Fibroblast of the conjunctiva (primary cell): ENCODE measurements at places on chromosomes 2 and 18.
A peak's percentile ranks its signal among the peaks of the same experiment; 100 is the strongest.

- DNase-seq, result no peak
Measured at GRCh38 chr2:201930831-201931230, 102.8 kb upstream of the FZD7 start.

DNA sequence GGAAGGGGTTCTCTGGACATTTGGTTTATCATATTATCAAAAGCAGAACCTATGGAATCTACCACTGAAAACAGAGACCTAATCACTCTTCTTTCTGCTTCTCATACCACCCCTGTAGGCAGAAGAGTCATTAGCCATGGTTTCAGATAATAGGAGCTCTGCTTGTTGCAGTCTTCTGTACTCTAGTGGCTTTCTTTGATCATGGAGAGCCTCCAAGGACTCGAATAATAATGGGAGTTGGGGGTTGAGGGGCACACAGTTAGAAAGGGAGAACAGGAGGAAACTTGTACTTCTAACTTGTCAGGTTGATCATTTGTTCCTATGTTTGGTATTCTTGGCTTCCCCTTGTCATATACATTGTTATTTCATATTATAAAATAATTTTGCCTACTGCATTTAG lies 52.3 kb upstream of the VWC2L start:
- DNase-seq, result no peak

- no peak for DNase-seq
Measured at GRCh38 chr2:28751956-28752630, 463 bp downstream of the PPP1CB start.

GRCh38 chr2:20125616-20126015 lies 74.2 kb upstream of the LAPTM4A start:
- DNase-seq, result no peak

GRCh38 chr2:196137271-196137670 lies 34.1 kb downstream of the STK17B start:
- no peak for DNase-seq

- no peak for DNase-seq
Measured at GRCh38 chr2:21966139-21966538, 842.4 kb downstream of the TDRD15 start.

GRCh38 chr2:26346454-26347053 lies at the start of gene ADGRF3:
ADGRF3 (minus strand) TSS chr2:26346789; CDS start chr2:26346234, 555 bp downstream.
- no peak for DNase-seq

DNA sequence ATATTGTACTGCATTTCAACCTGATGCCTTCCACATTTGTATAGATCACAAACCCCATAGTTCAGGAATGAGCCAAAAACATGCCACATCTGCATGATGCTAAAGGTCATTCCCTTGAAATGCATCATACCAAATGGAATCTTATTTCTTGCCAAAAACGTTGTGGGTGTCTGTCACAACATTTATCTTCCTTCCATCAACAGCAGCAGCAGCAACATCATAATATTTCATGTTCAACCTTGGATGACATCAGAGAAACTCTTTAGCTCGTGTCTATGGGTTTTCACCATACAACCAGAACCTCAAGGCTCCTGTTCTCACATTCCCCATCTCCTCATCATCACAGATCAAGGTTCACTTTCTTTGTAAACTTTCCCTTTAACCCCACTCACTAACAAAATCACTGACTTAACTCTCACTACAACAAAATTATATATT lies 221.3 kb upstream of the CTAGE1 start:
- peak; percentile 62 for DNase-seq

DNA sequence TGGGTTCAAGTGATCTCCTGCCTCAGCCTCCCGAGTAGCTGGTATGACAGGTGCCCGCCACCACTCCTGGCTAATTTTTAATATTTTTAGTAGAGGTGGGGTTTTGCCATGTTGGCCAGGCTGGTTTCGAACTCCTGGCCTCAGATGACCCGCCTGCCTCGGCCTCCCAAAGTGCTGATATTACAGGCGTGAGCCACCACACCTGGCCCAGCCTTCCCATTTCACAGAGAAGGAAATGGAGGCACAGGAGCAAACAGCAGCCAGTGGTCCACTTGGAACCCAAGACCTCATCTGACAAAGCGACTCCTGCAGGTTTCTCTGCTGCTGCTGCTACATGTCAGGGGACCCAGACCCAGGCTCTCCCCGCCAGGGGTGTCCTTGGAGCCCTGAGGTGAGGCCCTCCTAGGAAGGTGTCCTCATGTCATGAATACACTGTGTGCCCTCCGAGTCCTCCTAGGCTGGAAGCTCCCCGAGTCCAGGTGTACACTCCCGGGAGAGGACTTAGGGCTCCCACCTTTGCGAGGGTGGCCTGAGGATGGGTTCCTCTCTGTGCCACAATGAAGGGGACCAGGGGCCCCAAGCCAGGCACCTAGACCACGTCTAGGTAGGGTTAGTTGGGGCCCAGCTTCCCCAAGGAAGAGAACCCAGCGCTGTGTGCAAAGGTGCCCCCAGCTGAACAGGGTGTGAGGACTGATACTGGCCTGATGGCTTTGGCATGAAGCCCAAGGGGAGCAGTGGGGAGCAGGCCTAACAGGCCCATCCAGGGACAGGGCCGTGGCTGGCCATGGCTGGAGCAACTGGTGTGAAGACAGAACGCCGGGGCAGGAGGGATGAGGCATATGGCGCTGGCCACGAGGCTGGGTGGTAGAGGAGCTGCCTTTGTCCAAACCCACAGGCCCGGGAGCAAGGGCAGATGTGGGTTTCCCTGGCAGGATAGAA lies 56.1 kb downstream of the HS6ST1 start:
- no peak for DNase-seq

GRCh38 chr2:152509772-152510491 lies 175.0 kb downstream of the FMNL2 start:
- DNase-seq, result no peak

GRCh38 chr2:119630121-119630520 lies 48.9 kb upstream of the TMEM177 start:
- no peak for DNase-seq

- no peak for DNase-seq
Measured at GRCh38 chr2:34851804-34852203, 1252.7 kb upstream of the FAM98A start.

DNA sequence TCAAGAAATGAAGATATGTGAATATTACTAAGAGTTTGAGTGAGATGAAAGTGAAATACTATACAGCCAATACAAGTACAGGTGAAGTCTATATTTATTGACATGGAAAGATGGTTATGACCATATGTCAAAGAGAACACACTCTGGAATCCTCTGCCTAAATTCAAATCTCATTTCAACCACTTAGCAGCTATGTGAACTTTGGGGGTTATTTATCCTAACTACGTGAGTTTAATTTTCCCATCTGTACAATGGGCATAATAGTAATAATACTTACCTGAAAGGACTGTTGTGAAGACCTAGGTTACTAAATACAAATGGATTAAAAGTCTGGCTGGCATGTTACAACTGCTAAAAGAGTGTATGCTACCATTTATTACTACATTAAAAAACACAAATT lies 79.6 kb downstream of the ROCK2 start:
- DNase-seq, result no peak

DNA sequence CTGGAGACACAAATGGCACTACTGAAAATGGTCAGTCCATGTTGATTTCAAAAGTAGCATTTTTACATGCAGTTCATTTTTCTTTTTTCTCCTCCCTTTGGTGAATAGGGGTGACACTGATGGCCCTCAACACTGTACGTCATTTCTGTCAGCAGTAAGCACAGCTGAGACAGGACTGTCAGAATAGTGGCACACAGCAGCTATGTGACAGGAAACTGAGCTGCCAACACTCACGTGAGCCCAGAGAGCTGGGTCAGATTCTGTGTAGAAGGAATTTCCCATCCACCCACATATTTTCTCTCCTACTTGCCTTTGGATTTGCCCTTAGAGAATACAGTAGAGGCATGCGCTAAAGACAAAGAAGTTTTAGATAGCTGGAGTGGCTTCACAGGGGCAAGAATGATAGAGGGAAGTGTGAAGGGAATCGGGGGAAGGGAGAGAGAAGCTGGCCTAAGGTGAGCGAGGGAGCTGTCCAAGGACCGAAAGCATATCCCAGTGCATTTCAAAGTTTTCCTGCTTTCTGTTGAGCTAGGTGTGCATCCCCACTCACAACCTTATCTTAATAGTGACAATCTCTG lies 476.6 kb downstream of the CNTNAP5 start:
- DNase-seq, result no peak

DNA sequence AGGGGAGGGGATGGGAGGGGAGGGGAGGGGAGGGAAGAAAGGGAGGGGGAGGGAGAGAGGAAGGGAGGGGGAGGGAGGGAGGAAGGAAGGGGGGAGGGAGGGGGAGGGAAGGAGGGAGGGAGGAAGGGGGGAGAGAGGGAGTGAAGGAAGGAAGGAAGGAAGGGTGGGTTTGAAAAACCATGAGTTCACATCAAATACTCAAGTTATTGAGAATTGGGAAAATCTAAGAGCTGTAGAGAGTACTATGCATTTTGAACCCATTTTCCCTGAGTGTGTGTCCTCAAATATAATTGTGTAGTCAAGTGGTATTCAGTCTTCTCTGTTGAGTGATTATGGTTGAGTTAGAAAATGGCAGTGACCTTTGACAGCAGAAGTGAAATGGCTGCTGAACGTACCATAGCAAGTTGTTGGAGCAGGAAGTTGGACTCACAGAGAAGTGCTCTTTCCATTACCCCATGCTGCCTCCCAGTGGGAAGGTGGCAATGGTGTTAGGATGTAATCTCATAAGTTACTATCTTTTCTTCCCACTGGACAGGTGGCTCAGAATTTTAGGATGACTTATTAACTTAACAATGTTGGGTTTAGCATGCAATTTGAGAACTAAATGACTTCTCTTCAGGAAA lies 214.6 kb downstream of the SETBP1 start:
- DNase-seq, result peak; percentile 43

DNA sequence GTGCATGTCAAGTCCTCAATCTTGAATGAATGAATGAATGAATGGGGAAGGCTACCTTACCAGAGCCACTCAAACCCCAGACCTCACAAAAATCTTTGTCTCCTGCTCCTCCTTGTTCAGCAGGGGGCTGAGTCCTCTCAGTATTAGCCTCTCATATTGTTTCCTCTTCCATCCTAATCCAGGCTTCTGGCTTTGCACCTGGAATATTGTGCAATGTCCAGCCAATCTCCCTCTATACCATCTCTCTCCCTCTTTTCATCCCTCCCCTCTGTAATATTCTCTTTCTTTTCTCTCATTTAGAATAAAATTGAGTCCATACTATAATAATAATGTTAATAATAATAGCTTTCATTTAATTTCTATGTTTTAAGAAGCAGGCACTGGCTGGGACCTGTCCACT lies 34.3 kb downstream of the ARHGAP25 start:
- DNase-seq, result no peak

DNA sequence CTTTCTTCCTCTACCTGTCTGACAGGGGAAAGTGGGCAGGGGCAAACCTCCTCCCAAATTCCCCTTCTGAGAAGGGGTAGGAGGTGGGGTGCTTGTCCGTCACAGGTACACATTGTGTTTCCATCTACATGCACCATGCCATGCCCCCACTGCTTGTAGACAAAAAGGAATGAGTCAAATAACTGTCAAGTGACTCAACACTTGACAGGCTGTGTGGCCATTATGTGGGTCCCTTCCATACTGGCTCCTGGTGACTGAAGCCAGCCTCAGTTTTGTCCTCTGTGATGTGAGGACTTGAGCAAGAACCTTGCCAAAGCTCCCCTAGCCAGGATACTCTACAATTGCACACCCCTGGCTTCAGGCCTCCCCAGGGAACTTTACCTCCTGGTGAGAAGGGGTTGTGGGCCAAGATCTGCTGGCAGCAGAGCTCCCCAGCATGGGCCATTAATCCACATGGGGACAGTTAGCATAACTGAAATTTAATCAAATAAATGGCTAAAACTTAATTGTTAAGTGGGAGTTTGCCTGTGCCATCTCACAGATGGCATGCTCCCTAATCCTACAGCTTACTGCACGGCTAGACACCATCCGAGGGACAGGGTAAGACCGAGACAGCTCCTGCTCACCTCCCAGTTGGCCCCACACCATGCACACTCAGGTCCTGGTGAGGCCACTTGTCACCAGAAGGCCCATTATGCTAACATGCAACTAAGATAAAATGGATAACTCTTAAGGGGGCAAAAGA lies 140.2 kb downstream of the BCL11A start:
- DNase-seq, result no peak

DNA sequence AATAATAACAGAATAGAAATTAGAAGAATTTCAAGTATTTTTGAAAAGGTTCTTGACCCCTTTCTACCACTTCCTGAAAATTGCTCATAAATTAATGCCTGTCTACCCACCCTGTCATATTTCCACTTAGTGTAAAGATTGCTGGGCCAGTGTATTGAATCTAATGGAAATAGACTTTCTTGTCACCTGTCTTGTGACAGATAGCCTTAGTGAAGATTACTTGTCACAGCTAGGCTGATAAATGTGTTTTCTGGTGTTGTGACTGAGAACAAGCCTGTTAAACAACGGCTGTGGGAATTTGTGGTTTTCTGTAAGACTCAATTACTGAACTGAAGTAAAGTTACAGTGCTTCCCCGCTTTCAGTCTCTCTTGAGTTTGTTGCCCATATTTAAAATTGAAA lies 37.0 kb downstream of the PIK3C3 start:
- DNase-seq, result no peak

DNA sequence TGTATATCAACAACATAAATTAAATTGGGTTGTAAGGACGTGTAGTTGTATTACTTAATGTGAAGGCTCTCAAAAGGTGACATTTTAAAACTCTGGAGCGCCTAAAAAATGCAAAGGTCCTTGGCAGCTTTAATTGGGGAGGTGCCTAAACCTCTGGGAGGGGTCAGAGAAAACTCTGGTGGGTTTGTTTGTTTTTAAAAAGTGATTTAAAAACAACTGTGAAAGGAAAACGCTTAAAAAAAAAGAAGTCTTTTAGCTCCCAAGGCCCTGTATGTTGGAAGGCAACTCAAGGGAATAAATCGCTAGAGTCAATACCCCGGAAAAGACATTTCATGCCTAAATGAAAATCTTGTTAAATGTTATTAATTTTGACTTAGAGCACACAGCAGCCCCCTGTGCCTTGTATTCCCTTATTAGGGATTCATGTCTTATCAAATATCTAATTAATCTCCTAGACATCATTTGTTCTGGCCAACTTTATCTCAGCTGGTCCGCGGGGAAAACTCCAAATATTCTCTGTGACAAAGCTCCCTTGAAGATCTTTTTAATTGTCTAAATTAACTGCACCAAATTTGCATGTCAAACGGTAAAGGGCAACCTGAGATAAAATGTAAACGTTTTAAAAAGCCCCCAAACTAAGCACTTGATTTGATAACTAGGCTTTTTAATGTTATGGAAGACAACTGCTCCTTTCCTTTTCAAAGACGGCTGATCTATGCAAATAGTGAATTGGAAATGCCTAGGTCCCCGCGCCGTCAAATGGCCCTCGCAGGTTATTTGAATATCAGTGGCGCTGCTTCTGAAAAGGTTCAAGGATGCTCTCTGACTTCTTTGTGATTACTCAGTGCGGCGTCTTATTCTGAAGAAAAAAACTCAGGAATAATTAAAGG lies 4.2 kb downstream of the SP9 start:
- DNase-seq, result no peak

- no peak for DNase-seq
Measured at GRCh38 chr2:183001948-183002347, 36.3 kb downstream of the NCKAP1 start.
